ENCODE measurements at places on chromosomes 3 and 15.
A peak's percentile ranks its signal among the peaks of the same experiment; 100 is the strongest.

DNA sequence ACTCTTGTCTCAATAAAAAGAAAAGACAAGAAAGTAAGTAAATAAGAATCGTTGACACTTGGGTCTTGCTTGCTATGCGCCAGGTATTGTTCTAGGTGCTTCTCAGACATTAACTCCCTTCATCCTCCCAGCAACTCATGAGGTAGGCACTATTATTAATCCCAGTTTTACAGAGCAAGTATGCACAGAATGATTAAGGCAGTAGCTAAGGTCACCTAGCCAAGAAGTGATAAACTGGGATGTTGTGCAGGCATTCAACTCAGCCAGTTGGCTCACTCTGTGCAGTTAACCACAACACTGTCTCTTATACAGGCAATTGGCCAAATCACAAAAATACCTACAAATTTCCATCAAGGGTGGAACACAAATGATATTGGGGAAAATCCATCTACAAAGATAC, 1.7 kb upstream of the C3orf33 start:
- no peak for DNase-seq

DNA sequence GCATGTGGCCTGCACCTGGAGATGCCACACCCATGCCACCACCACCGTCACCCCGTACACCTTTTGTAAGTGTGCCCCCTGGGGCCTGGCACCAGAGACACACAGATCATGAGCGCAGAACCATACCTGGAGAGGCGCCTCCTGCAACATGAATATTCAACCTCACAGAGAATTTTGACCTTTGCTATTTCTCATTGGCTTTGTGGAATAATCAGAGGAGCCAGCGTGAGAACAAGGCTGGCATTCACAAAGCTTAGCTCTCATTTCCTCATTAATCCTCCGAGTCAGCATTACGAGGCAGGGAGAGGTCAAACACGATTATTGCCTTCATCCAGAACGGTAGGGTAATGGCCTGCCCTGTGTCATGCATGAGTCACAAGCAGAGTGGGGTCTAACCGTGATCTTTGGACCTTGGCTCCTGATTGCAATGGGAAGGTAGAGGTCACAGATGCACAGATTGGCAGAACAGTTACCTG, 73.0 kb upstream of the POMGNT2 start:
- no peak for DNase-seq

GRCh38 chr3:134483195-134483900, 2.4 kb downstream of the ANAPC13 start:
- peak; percentile 88 for DNase-seq

DNA sequence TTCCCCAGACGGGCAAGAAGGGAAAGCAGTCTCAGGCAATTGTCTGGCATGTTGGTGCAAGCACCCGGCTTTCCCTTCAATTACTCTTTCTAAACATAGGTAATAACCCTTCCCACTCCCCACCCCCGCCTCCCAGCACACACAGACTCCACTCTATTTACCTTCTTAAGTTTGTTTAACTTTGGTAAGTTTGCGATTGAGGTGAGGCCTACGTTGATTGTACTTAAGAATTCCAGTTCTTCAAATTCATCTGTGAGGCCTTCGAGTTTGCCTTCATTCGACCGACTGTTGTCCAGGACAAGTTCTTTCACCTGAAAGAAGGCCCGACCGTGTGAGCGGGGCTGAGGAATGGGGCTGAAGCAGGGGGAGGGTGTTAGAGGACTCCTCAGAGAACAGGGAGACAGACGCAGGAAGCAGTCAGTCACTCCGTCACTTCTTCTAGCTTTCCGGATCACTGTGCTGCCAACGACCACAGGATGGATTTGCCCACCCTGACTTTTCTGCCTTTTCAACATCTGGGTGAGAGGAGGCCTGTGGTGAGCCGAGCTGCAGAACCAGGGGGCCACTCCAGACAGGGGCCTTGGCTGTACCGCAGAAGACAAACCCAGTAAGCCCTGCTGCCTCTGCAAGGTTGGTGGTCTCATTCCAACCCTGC, 33.0 kb downstream of the ANP32A start:
- no peak for DNase-seq

Measured in fibroblast of skin of back (primary cell).